ENCODE measurements at places on chromosomes 3 and 15.

- no peak for DNase-seq
These were observed 23.7 kb downstream of the TPRA1 start for GRCh38 chr3:127566833-127567232.

DNA sequence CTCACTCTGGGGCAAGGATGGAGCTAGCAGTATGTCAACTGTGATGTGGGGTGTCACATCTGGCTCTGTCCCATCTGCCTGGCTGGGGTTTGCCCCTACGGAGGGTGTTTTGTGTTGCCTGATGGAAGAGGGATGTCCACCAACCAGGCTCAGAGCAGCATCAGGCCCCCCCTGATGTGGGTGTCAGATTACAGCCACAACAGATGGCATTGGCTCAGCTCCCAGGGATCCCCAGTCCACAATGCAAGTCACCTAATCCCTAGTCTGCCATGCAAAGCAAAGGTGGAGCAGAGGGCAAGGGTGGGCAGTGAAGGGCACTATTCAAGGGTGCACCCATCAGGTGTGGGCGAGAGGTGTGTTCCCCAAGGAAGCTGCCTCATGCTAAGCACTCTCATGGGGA lies 48.9 kb upstream of the AMOTL2 start:
- DNase-seq = no peak

DNA sequence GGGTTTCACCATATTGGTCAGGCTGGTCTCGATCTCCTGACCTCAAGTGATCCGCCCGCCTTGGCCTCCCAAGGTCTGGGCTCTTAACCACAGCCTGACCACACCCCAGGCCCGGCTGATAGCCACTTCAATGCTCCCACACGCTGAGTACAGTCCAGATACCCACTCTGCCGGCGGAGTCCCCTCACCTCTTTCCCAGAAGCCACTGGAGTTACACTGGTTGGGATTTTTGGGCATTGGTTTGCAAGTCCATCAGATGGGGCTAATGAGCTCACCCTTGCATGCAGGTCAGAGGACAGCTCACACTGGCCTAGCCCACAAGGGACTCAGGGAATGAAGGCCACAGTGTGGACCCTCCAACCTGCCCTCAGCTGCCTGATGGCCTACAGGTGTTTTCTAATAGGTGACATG lies 60.1 kb downstream of the IQSEC1 start:
- no peak for DNase-seq

GRCh38 chr3:15384510-15385237 lies 42.7 kb downstream of the METTL6 start:
- DNase-seq = no peak

DNA sequence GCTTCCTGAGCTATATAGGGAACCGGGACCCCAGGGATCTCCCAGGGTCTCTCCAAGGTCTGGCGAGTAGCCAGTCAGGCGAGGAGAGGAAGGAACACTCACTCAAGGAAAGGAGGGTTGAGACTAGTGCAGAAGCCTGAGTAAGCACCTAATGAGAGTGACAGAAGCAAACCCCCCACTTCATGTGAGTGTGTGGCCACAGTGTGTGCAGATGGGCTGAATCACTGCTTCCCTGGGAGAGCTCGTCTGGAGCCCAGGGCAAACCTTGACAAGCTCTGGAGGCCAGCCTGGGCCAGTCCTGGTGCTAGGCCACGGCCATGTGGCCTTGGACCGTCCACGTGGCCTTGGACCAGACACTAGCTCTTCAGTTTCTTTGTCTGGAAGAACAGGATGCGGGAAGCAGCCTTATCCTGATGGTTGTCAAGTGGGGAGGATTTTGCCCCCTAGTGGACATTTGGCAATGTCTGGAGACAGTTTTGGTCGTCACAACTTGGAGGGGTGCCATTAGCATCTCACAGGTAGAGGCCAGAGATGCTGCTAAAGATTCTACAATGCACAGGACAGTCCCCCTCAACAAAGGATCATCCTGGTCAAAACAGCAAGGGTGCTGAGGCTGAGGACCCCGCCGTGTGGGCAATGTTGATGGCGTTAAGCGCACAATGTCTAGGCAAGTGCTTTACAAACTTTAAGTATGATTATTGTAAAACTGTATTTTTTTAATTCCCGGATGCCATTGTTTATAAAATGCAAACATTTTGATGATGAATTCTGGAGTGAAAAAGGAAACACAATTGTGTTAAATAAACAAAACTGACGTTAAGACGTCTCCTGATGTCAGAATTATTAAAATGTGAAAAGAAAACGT lies 34.8 kb upstream of the CTSH start:
- peak; percentile 48 for DNase-seq

GRCh38 chr15:95208988-95209387 lies 977.6 kb downstream of the MCTP2 start:
- no peak for DNase-seq

DNA sequence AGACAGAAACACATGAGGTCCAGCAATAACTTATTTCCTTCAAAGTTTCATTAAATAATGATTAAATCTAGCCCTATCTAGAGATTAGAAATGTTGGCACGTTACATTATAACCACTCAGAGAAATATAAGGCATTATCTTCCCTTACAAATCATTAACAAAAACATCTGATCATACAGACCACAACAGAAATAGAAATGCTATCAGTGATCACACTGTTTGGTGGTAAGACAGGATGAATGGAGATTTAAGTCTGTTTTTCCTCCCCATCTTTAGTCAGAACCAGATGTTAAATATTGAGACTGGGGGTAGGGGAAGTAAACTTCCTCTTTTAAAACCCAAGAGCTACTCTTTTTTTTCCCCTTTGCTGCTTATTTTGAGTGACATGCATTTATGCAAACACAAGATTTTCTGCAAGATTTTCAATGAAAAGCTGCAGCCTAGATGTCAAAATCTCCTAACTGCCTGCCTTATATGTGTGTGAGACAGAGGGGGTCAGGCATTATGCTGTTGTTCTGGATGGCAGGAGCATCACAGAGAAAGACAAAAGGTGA lies 70.4 kb downstream of the CBLB start:
- no peak for DNase-seq

GRCh38 chr3:75631541-75631940 lies 32.6 kb upstream of the FRG2C start:
- no peak for DNase-seq
